HFFc6 (cell line): ENCODE measurements at places on chromosomes 4 and X.

- H3K4me3 ChIP-seq = no peak overlapping the region
- H3K27ac ChIP-seq = no peak overlapping the region
- H3K27me3 ChIP-seq = peaks cover 18% of the 10 kb centered on the region
Observed at GRCh38 chr4:56844802-56845580, 23.5 kb upstream of the SPINK2 start.

- H3K27me3 ChIP-seq = peaks cover 2% of the 10 kb centered on the region; the same call in 1 of the 2 replicates
- H3K4me3 ChIP-seq = no peak overlapping the region
- H3K36me3 ChIP-seq = no peaks in the 10 kb centered on the region
- DNase-seq = no peak
- no peaks in the 10 kb centered on the region for H3K4me1 ChIP-seq
Observed at GRCh38 chrX:69607616-69608015, 8.3 kb upstream of the EDA start.

GRCh38 chr4:46994007-46994405 is 625 bp upstream of the GABRA4 start:
- no peaks in the 10 kb centered on the region for H3K4me1 ChIP-seq
- peak overlapping the region; percentile 15; the same call in 1 of the 2 replicates for H3K4me3 ChIP-seq
- H3K36me3 ChIP-seq = no peaks in the 10 kb centered on the region; the same call in 1 of the 2 replicates
- peaks cover 10% of the 10 kb centered on the region for H3K27me3 ChIP-seq
- no peak overlapping the region for H3K27ac ChIP-seq

GRCh38 chr4:8896071-8896470 is 24.4 kb upstream of the HMX1 start:
- H3K27me3 ChIP-seq = peaks cover 36% of the 10 kb centered on the region
- H3K27ac ChIP-seq = no peak overlapping the region
- no peak for DNase-seq
- no peak overlapping the region for H3K4me3 ChIP-seq

- no peak overlapping the region for H3K4me3 ChIP-seq
- H3K27ac ChIP-seq = no peak overlapping the region
- no peaks in the 10 kb centered on the region for H3K36me3 ChIP-seq
- H3K4me1 ChIP-seq = no peaks in the 10 kb centered on the region
- no peaks in the 10 kb centered on the region for H3K27me3 ChIP-seq
- no peak for DNase-seq
Observed at GRCh38 chr4:36224972-36225903, 19.1 kb downstream of the ARAP2 start.

GRCh38 chr4:5470318-5471198 is 237.8 kb downstream of the EVC2 start:
- H3K36me3 ChIP-seq = no peaks in the 10 kb centered on the region; the same call in 1 of the 2 replicates
- no peak for DNase-seq
- H3K27ac ChIP-seq = no peak overlapping the region
- H3K4me1 ChIP-seq = 0 out of 2 replicates have a peak, but pooled peaks cover 6% of the 10 kb centered on the region

- peaks cover 9% of the 10 kb centered on the region for H3K27me3 ChIP-seq
- H3K36me3 ChIP-seq = no peaks in the 10 kb centered on the region
- DNase-seq = no peak
- H3K27ac ChIP-seq = no peak overlapping the region
Observed at GRCh38 chrX:17803449-17803848, 57.6 kb downstream of the RAI2 start.
